Bladder microvascular endothelial cell (primary cell): ENCODE measurements at places on chromosomes 16 and 17. TPM values are rescaled to one million over a fixed set of nuclear protein-coding genes. Genes with fewer than 3 reads are reported as not detected.

The RHOT1 gene
- 21.0 and 47.1 TPM in 2 replicates for total RNA-seq

The NXN gene
- total RNA-seq = 13.9 and 121 TPM in 2 replicates

The PHF23 gene
- 28.7 and 37.6 TPM in 2 replicates for total RNA-seq

The CACNG3 gene
- not detected in 2 replicates for total RNA-seq

The SLC38A8 gene
- not detected in 2 replicates for total RNA-seq

The ZNF205 gene
- 15.6 and 27.2 TPM in 2 replicates for total RNA-seq

The G6PC1 gene
- total RNA-seq = not detected in 2 replicates

The HASPIN gene
- 4.6 and 7.4 TPM in 2 replicates for total RNA-seq

The CRHR1 gene
- not detected in 2 replicates for total RNA-seq

The GID4 gene
- 4.2 and 8.1 TPM in 2 replicates for total RNA-seq

The SPATA22 gene
- total RNA-seq = under 0.01 TPM in 1 of 2 replicates, not detected in the other

The SAP30BP gene
- 63.3 and 68.3 TPM in 2 replicates for total RNA-seq

The CES5A gene
- not detected in 2 replicates for total RNA-seq

The SPDYE4 gene
- not detected in 2 replicates for total RNA-seq

The KRTAP9-8 gene
- total RNA-seq = not detected in 2 replicates

The KRTAP4-1 gene
- not detected in 2 replicates for total RNA-seq

The PSMD7 gene
- total RNA-seq = 54.1 and 112 TPM in 2 replicates

The CCL8 gene
- 0.13 and 0.16 TPM in 2 replicates for total RNA-seq

The ZSWIM7 gene
- 14.2 and 21.6 TPM in 2 replicates for total RNA-seq

The SHCBP1 gene
- total RNA-seq = 17.8 and 21.9 TPM in 2 replicates

The CCDC200 gene
- not detected in 2 replicates for total RNA-seq

The KRT40 gene
- not detected in 2 replicates for total RNA-seq

The LITAFD gene
- not detected in 2 replicates for total RNA-seq
